ENCODE measurements at places on chromosomes 5 and 9.

DNA sequence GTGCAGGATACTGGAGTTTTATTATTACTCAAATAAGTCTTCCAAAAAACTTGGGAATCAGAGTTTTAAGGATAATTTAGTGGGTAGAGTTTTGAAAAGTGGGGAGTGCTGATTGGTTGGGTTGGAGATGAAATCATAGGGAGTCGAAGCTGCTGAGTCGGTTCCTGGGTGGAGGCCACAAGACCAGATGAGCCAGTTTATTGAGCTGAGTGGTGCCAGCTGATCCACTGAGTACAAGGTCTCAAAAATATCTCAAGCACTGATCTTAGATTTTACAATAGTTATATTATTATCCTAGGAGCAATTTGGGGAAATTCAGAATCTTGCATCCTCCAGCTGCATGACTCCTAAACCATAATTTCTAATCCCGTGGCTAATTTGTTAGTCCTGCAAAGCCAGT is 804.9 kb upstream of the SEMA6A start:
- no peak for DNase-seq

GRCh38 chr5:154813736-154814135 is 36.7 kb downstream of the FAXDC2 start:
- DNase-seq = no peak

GRCh38 chr5:81750308-81751008 is 439 bp downstream of the SSBP2 start:
- DNase-seq = no peak

GRCh38 chr9:114155995-114156656 is 789 bp downstream of the COL27A1 start:
- peak; percentile 68 for DNase-seq

DNA sequence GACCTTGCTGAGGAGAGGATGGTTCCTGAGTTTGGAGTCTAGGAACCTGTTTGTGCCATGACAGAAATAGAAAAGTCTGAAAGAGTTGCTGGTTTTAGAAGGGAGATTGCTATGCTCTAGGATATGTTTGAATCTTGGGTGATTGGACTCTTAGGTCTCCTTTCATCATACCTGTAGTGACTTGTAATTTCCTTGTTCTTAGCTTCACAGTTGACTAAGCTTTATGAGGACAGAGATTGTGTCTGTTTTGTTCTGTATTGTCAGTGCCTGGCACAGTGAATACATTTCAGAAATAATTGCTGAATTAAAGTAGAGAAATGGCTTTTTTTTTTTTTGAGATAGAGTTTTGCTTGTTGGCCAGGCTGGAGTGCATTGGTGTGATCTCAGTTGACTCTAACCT is 31.5 kb downstream of the GAPVD1 start:
- DNase-seq = no peak

DNA sequence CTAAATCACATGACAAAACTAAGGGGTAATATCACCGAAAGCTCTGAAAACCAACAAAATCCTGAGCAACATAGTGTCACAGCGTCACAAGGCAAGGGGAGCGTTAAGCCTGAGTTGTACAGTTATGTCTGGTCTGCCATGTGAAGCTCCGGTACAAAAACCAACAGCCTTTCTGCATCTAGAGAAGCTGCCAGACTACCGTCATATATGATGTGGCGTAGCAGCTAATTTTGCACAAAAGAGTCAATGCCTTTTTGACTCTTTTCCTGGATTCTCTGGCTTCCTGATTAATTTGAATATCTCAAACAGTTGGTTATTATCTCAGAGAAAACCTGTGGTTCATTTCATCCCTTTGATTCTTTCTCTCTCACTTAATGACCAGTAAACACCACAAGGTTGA is 16.0 kb upstream of the ATP10B start:
- DNase-seq = no peak

GRCh38 chr5:3709068-3709716 is 113.6 kb downstream of the IRX1 start:
- no peak for DNase-seq

- DNase-seq = no peak
These were observed 18.8 kb downstream of the DDX46 start for GRCh38 chr5:134777366-134777765.

DNA sequence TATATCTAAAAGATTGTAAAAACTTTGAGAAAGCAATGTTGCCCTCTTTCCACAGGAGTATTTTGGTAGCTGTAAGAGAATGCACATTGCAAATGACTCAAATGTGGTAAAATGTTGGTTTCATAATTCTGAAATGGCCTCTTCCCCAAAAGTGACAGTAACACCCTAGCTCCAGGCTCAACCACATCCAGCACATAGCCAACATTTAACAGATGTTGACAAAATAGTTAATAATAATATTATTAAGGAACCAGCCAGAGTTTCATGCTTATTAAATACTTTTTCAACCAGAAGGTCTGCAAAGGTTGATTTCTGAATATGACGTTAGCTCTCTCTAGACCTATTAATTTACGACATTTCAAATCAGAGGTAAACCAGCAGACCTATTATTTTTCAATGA is 1.3 kb downstream of the ANXA1 start:
- no peak for DNase-seq

GRCh38 chr9:506281-506680 is 291.6 kb downstream of the DOCK8 start:
- no peak for DNase-seq

- no peak for DNase-seq
These were observed 1763.7 kb downstream of the EFNA5 start for GRCh38 chr5:105907016-105907415.

GRCh38 chr5:133222979-133223378 is 171.2 kb downstream of the HSPA4 start:
- no peak for DNase-seq

DNA sequence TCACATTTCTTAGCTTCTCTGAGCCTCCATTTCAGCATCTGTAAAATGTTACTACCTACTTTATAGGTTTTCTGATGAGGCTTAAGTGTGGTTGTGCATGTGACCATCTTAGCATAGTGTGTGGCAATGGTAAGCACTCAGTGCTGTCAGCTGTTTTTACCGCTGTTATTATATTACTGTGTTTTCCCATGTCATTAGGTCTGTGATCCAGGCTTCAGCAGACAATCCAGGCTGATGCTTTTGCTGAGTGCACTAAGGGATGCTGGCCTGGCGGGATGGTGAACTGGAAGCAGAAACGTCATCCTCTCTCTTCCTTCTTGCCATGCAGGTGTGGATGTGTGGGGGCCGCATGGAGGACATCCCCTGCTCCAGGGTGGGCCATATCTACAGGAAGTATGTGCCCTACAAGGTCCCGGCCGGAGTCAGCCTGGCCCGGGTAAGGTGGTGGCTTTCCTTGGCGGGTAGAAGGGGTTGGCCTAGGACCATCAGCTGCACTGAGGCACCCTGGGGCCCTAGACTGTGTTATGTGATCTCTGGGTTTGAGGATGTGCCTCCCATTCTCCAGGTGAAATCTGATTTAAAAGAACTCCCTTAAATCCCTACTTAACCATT is 41.9 kb upstream of the SAP30L start:
- DNase-seq = no peak

DNA sequence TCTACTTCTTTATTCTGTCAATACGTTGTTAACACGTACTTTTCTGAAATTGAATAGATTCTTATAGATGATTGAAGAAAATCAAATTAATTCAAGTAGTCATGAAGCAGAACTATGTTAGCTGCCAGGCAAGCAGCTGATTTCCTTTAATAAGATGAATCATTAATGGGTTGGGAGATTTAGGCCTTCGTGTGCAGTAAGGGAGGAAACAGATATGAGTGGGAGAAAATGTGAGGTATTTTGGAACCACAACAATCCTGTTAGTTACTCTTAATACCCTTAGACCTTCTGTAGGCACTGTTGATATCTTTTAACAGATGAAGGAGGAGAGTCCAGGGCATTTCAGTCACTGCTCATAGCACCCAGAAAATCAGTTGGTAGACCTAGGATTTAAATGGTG is 121.0 kb downstream of the AOPEP start:
- DNase-seq = no peak

GRCh38 chr5:73692166-73692640 is 66.2 kb downstream of the ARHGEF28 start:
- DNase-seq = no peak

GRCh38 chr5:158992037-158992740 is 107.5 kb downstream of the EBF1 start:
- no peak for DNase-seq

DNA sequence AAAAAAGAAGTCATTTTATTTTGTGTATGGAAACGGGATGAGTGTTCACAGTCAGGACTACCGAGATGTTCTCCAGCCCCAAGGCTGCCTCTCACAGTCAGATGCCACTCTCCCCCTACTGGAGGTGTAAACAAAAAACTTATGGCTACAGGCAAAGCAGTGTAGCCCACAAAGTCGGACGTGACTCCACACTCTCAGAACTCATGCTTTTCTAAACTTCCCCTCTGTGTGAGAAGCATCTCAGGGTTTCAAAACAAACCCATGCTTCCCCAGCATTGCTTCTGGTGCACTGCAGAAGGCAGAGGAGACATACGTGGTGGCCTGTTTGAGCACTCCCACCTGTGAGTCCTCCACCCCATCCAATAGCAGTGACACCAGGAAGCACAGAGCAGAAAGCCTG is 580.3 kb downstream of the BNC2 start:
- no peak for DNase-seq

- no peak for DNase-seq
These were observed 387.1 kb downstream of the PDE4D start for GRCh38 chr5:59506285-59506877.

DNA sequence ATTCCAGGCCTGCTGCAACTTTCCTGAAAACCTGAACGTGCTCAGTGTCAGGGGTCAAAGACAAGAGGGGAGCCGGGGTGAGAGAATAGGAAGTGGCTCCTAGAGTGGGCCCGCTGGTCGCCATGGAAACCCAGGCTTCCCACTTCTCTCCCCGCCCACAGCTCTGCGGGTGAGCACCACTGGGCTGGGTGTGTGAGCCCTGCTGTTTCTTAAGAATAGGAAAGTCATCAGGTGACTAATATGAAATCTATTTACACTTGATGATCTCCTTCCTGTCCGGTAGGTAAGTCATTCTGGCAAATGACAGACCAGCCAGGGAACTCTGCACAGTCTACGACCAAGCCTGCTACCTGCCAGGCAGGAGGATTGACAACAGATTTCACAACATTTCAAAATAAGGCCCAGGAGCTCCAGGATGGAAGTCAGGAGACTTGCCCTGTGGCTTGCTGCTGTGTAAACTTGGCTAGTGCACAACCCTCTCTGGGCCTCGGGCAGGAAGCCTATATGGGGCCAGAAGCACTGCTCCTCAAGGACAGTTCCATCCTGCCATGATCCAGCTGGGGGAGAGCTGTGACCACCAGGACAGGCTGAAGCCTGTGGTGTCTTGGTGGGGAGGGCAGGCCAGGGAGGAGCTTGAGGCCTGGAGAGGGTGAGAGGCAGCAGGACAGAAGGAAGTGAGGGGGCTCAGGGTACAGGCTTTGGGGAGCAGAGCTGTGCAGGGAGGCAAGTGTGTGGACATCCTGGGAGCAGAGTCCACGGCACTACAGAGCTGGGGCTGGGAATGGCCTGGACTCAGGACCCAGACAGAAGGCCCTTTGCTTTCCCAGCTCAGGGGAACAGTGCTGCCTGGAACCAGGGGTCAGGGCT is 60.6 kb downstream of the SHB start:
- DNase-seq = peak; percentile 70

DNA sequence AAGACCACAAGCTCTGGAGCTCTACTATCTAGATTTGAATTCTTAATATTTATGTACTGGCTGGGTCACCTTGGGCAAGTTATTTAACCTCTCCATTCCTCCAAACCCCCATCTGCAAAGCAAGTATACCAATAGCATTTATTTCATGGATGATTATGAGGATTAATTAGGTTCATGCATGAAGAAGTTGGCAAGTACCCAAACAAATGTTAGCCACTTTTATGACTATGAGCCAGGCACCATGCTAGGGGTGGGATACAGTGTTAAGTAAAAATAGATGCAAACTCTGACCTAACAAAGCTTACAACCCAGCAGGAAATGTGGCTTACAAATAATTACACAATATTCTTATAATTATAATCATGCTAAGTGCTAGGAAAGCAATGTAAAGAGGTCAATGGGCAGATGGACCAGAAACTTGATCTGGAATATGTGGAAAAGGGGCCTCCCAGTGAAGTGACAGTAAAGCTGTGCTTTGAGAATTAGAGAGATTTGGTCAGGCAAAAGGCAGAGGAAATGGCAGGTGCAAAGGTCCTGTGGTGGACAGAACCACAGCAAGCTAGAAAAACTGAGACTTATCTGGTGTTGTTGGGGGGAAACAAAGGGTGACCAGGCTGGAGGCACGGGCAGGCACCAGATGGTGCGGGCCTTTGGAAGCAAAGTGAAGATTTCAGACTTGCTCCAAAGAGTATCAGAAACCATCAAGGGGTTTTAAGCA is 525.2 kb upstream of the TRPC7 start:
- no peak for DNase-seq

DNA sequence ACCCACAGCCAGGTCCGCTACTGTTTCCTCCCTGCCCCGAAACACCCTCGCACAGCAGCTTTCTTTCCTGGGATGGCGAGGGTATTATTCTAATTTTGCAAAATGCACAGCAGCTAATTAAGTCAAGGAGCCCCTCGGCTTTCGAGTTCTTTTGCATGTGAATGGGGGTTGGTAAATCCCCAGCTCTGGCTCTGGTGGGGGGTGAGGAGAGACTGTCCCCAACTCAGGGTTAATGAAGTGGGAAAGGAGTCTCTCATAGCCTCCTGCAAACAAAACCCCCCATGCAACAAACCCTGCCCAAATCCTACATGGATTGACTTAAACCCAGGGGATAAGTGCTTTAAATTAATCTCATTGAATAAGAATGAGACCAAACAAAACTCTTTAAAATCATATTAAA is 8.8 kb downstream of the BARHL1 start:
- DNase-seq = no peak

GRCh38 chr9:119763260-119763659 is 394.0 kb upstream of the BRINP1 start:
- no peak for DNase-seq

- DNase-seq = no peak
These were observed at the start of gene SH2D3C for GRCh38 chr9:127778280-127779135. Gene SH2D3C, minus strand, starts transcription at chr9:127778666. Its CDS starts 39 bp downstream, at chr9:127778627.

GRCh38 chr5:5499442-5499841 is 77.0 kb downstream of the ICE1 start:
- DNase-seq = no peak

- DNase-seq = no peak
These were observed 16.1 kb downstream of the PCBD2 start for GRCh38 chr5:134920848-134921575.

- no peak for DNase-seq
These were observed 92.8 kb upstream of the EPB41L4A start for GRCh38 chr5:112511920-112512319.

- DNase-seq = no peak
These were observed 17.2 kb downstream of the FBXW11 start for GRCh38 chr5:171989276-171989675.

DNA sequence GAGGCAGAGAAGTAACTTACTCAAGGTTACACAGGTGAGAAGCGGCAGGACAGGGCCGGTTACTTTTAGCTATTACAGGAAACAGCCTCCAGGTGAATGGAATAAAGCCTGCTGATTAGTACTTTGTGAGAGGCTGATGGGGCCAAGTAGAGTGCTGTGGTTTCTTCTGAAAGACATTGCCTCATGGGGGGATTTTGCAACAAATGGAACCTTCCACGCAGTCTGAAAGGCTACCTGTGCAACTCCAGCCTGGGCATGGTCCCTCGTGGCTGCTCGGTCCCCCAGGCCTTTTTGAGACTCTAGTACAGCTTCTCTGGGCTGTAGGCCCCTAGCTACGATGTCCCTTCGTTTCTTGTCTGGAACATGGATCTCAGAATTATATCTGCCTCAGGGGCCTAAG is 2.0 kb downstream of the TMEM268 start:
- DNase-seq = no peak

- DNase-seq = no peak
These were observed 36.2 kb downstream of the PIP5K1B start for GRCh38 chr9:68741234-68741633.

- DNase-seq = no peak
These were observed 221.9 kb downstream of the PDZD2 start for GRCh38 chr5:31860726-31861433.

Measured in ureter (tissue), 1 donor.